Activated T-cell treated with anti-CD3 and anti-CD28 coated beads, Interleukin-2, amount 50 U/mL, for 4 hours (primary cell): ENCODE measurements at places on chromosomes 11 and 22. TPM values are rescaled to one million over a fixed set of nuclear protein-coding genes. Genes with fewer than 3 reads are reported as not detected.

The SMC1B gene
- 0.18 TPM for total RNA-seq

The AQP11 gene
- 0.22 TPM for total RNA-seq

The SCGB1A1 gene
- 0.61 TPM for total RNA-seq

The SPTBN2 gene
- 0.81 TPM for total RNA-seq

The MMP8 gene
- not detected for total RNA-seq

The FADD gene
- total RNA-seq: 34.7 TPM

The PRRG4 gene
- total RNA-seq: 0.56 TPM

The F2 gene
- 0.40 TPM for total RNA-seq

The DNAJB7 gene
- total RNA-seq: not detected

The BID gene
- 36.5 TPM for total RNA-seq

The KRTAP5-10 gene
- total RNA-seq: not detected

The UBQLN3 gene
- not detected for total RNA-seq

The KRTAP5-11 gene
- total RNA-seq: not detected
